Gastroesophageal sphincter (tissue), 4 donors: ENCODE measurements at places on chromosomes 4 and X.

GRCh38 chrX:119008110-119008744 lies 33.8 kb downstream of the LONRF3 start:
- peaks cover 47% of the 10 kb centered on the region for H3K36me3 ChIP-seq
- no peaks in the 10 kb centered on the region for H3K27me3 ChIP-seq
- ATAC-seq = no peak
- no peaks in the 10 kb centered on the region for H3K4me1 ChIP-seq
- no peak overlapping the region for H3K27ac ChIP-seq

DNA sequence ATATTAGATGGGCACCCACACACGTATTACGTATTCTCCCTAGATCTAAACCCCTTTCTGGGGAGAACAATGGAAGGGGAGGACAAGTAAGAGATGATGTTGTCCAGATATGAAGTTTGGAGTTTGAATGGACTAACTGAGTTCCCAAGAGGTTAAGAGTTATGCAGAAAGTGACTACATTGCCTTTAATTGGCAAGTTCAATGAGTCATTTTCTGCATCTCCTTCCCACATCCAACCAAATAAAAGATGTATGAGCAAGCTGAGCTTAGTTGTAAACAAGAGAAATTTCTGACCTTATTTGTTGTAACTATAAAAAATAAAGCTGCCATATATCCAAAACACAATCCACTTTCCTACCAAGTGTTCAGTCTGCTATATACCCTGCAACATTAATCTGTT lies 50.5 kb downstream of the TIGD2 start:
- no peak overlapping the region for H3K27ac ChIP-seq
- no peaks in the 10 kb centered on the region for H3K4me1 ChIP-seq
- ATAC-seq = no peak
- H3K36me3 ChIP-seq = no peaks in the 10 kb centered on the region

GRCh38 chr4:37830640-37831039 lies 4.2 kb downstream of the PGM2 start:
- no peak for ATAC-seq
- no peak overlapping the region for H3K27ac ChIP-seq
- peaks cover 59% of the 10 kb centered on the region for H3K36me3 ChIP-seq
- H3K4me3 ChIP-seq = no peak overlapping the region

GRCh38 chr4:20638825-20639224 lies 61.4 kb upstream of the PACRGL start:
- H3K27ac ChIP-seq = no peak overlapping the region
- H3K4me3 ChIP-seq = no peak overlapping the region
- ATAC-seq = no peak

- no peak overlapping the region for H3K4me3 ChIP-seq
- no peak for ATAC-seq
- H3K36me3 ChIP-seq = no peaks in the 10 kb centered on the region
- no peaks in the 10 kb centered on the region for H3K4me1 ChIP-seq
- H3K27me3 ChIP-seq = no peaks in the 10 kb centered on the region
- H3K27ac ChIP-seq = no peak overlapping the region
Observed at GRCh38 chrX:97790850-97791249, 907.1 kb downstream of the RPA4 start.
